ENCODE measurements at places on chromosomes 11 and 22.

GRCh38 chr11:47160753-47161133 lies 15.9 kb downstream of the ARFGAP2 start:
- no peak for DNase-seq

DNA sequence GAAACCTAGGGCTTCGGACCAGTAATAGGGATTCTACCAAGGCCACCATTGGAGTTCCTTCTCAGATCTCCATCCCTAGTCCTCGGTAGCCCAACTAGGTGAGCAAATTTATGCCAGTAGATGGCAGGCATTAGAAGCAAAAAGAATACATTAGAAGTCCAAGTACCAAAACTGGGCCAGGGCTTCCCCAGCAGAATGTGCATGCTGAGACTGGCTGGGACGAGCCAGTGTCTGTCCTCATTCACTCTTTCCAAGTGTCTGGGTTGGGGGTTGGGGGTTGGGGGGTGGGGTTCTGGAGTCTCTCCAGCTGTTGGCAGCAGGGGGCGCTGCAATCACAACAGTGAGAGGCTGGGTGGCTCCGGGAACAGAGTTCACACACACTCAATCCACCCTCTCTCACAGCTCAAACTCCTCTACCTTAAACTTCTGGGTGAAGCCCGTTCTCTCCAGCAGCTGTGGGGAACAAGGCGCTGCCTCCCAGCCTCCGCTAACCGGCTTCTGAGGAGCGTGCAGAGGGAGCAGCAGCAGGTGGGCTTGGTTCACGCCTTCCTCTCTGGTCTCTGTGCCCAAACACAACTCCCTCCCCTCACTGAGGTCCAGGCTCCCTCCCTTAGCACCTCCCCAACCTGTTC lies 57.5 kb downstream of the BTG4 start:
- peak; percentile 74 for DNase-seq

DNA sequence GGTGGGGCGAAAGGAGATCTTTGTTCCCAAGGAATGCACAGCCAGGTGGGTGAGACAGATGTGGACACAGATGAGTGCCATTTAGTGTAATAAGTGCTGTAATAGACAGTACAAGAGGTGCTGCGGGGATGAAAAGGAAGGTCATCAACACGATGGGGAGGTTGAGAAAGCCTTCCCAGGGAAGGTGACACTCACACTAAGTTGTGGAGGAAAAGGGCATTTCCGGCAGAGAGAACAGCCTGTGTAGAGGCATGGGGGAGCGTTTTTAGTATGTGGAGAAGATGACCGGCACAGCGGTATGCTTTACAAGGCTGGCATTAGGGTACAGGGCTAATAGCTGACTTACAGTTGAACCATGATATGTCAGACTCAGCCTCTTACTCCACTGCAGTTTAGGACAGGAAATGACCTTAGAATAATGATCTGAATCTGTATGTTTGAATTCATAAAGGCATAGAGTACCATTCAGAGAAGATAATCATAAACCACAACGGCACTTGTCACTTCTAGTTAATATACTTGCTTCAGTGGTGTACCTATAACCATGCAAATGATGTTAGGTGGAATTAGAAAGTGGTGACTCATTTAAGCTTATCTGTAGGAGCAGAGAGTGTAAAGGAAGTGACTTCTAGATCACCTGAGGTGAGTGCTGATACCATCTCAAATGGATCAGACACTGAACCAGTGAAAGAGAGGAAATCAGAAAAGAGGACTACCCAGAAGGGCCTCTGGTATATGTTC lies 60.6 kb downstream of the FAM83F start:
- DNase-seq = no peak

- no peak for DNase-seq
Measured at GRCh38 chr22:29477723-29478318, 2.2 kb upstream of the NEFH start.

- no peak for DNase-seq
Measured at GRCh38 chr11:114295676-114296604, at the start of gene NNMT. TSS of gene NNMT (plus strand) at chr11:114296399. CDS start at chr11:114296557, 158 bp downstream.

DNA sequence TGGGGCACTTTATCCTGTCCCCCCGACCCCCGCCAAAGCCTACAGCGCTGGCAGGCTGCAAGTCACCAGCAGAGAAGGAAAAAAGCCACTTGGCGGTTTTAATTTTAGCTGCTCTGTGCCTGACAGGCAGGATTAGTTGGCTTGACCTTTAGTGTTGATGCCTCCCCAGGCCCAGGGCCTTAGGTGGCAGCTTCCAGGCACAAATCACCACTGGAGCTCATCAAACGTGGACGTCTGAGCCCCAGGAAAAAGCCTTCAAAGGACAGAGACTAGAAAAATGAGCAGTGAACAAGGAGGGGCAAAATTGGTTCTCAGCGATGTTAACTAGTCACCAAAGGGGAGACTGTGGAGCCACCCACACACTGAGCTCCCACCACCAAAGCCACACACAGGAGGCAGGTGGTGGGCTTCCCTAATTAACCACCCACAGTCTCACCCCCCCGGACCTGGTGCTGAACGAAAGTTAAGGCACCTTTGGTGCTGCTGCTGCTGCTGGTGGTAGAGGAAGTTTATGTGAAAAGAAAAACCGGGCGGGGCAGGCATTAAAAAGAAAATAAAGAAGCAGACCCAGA lies 4.4 kb upstream of the PYGM start:
- DNase-seq = no peak

- DNase-seq = no peak
Measured at GRCh38 chr11:92892802-92893684, 76.4 kb upstream of the MTNR1B start.

DNA sequence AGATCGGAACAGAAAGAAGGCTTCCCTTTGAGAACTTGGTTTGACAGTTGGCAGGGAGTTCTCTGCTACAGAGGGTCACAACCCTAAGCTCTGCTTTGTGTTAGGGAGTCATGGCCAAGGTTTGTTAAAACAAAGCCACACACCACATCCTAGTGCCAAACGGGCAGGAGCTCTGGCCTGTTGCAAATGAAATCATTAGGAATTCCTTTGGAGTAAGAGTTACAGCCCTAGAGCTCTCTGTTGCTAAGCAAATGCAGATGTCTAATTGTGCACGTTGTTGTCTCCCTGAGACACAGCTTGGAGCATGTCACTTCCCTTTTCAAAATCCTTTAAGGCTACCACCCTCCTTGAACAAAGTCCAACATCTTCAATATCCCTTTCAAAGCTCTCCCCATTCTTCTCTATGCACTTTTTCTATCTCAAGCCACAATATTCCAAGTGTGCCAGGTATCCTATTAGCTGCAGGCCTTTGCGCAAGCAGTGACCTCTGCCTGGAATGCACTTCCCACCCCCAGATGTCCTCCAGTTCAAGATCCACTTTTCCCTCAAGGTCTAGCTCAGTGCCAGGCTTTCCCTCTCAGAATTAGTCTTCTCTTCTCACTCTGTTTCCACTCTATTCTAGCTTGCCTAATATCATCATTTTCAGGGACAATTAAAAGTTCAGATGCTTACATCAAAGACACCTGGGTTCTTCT lies 253.7 kb upstream of the POU2AF2 start:
- no peak for DNase-seq

- DNase-seq = no peak
Measured at GRCh38 chr11:68498903-68499883, 38.6 kb downstream of the PPP6R3 start.

DNA sequence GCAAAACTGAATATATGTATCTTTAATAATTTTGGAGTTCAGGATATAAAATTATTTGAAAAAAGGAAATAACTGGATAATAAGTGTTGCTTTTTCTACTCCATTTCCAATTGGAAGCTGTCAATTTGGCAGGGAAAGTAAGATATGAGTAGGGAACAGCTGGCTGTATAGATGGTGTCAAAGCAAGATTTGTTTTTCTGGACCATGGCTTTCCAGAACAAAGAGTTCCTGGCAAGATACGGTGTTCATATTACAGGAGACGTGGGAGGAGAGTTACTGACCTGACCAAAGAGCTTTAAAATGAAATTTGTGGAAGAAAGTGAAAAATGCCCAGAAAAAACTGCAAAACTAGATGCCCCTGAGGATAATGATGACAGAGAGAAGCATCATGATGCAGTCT lies 442.7 kb upstream of the KIRREL3 start:
- no peak for DNase-seq

DNA sequence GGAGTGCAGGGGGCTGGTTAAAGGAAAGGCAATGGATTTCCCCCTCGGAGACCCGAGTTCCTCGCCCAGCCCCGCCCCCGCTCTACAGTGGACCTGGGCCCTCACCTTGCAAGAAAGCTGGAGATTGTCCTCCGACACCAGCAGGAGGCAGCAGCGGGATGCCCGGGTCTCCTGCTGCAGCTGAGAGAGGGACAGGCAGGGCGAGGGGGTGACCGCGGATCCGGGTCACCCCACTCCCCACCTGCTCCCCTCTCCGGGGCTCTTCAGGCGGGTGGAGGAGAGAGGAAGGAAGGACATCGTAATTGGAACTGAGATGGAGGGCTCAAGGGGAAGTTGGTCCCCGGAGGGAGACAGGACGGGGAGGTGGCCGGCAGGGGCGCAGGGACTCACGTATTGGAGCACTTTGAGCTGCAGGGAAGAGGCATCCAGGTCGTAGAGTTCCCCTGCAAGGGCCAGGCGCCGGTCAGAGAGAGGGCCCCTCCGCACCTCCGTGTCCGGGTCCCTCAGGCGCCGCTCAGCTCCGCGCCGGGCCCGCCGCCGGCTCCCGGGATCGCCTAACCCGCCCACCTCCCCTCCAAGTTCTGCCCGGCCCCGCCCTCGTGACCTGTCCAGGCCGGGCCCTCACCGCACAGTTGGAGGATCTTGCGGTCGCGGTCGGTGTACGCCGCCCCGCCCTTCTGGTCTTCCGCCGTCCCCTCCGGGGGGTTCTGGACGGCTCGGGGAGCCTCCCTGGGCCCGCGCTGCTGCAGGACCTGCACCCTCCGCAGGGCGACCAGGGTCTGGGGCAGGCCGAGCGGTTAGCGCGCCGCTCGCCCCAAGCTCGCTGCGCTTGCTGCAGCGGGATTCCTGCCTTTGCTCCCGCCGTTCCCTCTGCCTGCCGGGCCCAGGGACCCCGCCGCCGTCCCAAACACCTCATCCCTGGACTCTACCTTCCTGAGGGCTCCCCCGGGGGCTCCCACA lies 84.1 kb downstream of the PDE2A start:
- peak; percentile 39 for DNase-seq

DNA sequence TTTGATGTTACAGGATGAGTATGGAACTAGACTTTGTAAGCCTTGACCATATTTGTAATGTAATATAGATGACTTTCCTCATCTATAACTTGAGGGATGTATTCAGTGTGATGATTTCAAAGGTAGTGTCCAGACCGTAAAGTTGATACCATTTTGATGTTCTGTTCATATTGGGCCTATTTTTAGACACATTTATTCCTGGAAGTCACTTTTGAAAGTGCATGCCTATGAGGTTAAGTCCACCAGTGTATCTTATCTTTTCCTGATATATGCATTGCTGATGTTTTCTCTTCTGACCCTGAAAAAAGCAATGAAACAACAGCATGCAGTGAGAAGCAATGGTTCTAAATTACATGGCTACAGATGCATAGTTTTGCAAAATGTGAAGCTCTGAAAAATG lies 244.7 kb upstream of the PDGFD start:
- DNase-seq = no peak

- DNase-seq = no peak
Measured at GRCh38 chr11:71311176-71311925, 59.0 kb upstream of the SHANK2 start.

DNA sequence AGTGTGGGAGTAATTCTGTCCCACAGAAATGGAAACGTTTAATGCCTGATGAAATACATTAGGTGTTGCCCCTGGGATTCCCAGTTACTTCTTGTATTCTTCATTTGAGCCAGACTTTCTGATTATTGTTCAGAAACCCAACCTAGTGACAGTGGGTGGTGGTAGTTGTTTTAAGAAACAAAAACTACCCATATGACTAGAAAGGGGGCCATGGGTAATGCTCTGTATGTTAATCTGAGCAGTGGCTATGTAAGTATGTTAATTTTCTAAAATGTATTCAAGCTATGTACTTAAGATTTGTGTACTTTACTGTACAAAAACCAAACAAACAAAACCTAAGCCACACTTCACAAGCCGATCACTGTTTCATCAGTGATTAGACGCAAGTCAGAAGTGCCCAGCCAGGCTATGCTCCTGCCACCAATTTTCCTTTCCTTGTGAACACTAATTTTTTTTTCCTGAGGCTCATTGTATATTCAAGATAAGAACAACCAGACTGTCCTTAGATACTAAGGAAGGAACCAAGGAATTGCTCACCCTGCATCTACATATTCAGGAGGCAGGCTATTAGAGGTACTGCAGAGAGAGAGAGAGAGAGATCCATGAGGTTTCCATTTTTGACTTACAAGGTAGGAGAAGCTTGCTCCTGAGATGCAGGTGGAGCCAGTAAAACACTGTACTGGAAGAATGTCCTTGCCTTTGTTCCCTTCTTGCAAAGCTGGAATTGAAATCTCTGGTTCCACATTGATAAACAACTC lies 122.7 kb downstream of the DBX1 start:
- DNase-seq = no peak

GRCh38 chr11:61691380-61692156 lies 11.4 kb downstream of the DAGLA start:
- DNase-seq = no peak

DNA sequence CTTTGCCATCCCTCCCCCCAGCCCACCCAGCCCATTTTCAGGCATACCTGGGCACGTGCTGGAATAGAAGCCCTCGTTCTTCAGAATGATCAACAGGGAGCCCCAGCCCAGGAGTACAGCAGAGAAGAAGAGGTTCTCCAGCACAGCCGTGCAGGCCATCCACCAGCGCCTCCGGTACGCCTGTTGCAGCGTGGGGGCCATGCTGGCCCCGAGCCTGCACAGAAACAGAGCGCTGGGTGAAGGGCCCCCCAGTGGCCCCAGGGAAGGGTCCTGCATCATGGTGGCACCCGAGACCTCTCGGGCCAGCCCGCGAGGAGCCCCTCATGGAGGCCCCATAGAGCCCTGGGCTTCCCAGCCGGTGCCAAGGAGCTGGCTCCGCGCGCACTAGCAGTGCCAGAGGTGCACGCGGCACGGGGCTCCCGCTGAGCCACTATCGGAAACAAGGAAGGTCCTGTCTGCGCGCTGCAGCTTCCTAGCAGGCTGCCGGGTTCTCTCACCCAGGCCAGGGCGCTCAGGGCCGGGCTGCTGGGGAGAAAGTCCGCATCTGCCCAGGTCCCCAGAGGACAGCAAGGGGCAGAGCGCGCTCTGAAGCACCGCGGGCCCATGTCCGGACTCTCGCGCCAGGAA lies 1.5 kb downstream of the SLC43A1 start:
- peak; percentile 39 for DNase-seq

DNA sequence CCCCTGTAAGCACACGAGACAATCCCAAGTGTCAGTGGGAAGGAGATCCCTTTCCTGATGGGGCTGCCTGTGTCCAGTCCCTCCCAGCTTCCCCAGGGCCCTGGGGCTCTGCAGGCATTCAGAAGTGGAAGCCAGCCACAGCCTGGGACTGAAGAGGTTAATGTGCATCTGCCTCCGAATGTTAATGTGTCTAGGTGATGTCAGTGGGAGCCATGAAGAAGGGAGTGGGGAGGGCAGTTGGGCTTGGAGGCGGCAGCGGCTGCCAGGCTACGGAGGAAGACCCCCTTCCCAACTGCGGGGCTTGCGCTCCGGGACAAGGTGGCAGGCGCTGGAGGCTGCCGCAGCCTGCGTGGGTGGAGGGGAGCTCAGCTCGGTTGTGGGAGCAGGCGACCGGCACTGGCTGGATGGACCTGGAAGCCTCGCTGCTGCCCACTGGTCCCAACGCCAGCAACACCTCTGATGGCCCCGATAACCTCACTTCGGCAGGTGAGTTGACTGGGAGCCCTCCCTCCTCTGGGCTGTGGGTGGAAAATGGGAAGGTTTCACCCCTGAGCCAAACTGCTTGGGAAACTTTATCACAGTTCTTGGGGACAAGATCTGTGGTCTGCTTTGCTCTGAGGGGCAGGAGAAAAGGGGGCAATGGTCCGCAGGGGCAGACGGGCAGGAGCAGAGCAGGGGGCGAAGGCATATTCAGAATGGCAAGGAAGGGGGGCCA lies at the start of gene MCHR1:
Gene MCHR1, plus strand, starts transcription at position 236 of the 715 bp plus-strand sequence. Its CDS starts 169 bp downstream, at position 405.
- no peak for DNase-seq

GRCh38 chr11:75160220-75160757 lies 9.4 kb downstream of the SLCO2B1 start:
- no peak for DNase-seq
